ENCODE measurements at places on chromosomes 3 and 15. TPM values are rescaled to one million over a fixed set of nuclear protein-coding genes. Genes with fewer than 3 reads are reported as not detected.

Gene CYP1A1
- not detected for total RNA-seq

Gene ANKUB1
- total RNA-seq: not detected

Gene MYLK
- total RNA-seq: 117 TPM

Gene GRAMD2A
- total RNA-seq: not detected

GRCh38 chr3:5349343-5349742 is 161.8 kb downstream of the EDEM1 start:
- no peaks in the 10 kb centered on the region for H3K36me3 ChIP-seq
- H3K27ac ChIP-seq: no peak overlapping the region
- H3K27me3 ChIP-seq: no peaks in the 10 kb centered on the region
- no peak for DNase-seq

DNA sequence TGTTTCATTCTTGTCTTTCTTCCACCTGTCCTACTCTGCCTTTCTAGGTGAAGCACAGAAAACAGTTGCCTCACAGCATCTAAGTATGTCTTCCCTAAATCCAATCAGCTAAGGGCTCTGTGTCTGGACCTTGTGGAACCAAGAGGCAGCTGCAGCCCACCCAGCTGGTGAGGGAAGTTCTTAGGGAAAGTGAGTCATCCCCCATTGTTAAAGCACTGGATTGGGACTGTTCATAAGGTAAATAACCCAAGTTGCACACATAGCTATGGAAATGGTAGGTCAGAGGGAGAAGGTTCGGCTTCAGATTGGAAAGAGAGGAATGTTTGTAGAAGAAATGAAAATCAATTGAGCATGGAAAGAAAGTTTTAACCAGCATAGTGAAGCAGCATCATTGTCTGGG is 18.0 kb upstream of the ARNT2 start:
- no peaks in the 10 kb centered on the region for H3K36me3 ChIP-seq
- no peak overlapping the region for H3K27ac ChIP-seq
- peaks cover under 1% of the 10 kb centered on the region for H3K27me3 ChIP-seq
- H3K4me1 ChIP-seq: no peaks in the 10 kb centered on the region

DNA sequence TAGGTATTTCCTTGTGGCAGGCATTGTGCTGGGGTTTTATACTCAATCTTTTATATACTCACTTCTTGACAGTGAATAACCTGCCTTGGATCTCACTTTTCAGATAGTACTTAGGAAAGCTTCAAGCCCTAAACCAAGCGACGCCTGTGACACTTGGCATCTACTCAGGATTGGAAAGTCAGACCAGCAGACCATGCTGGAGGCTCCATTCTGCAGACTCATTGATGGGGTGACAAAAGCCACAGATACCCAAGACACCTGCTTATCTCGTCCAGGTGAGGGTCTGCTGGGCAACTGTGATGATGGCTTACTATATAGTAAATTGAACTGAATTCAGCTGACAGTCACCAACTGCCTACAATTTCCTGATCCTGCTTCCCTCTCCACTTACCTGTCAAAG is 79.4 kb upstream of the MRPS22 start:
- no peaks in the 10 kb centered on the region for H3K27me3 ChIP-seq
- DNase-seq: peak; percentile 21
- H3K27ac ChIP-seq: no peak overlapping the region
- H3K4me3 ChIP-seq: no peak overlapping the region

DNA sequence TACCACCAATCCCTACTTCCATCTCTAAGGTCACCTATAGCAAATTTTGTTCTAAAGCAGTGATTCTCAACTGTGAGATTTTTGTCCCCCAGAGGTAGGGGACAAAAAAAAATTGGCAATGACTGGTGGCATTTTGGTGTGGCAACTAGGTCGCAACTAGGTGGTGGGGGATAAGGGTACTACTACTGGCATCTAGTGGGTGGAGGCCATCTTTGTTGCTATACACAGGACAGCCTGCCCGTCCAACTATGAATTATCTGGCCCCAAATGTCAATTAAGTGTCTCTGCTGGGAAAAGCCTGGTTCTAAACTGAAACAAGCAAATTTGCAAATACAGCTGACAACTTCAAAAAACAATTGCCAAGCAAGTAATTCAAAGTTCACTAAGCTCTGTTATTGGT is 1.4 kb downstream of the MTMR10 start:
- H3K27me3 ChIP-seq: no peaks in the 10 kb centered on the region
- H3K4me1 ChIP-seq: peaks cover 5% of the 10 kb centered on the region
- H3K4me3 ChIP-seq: peak overlapping the region; percentile 93
- no peak overlapping the region for H3K27ac ChIP-seq
- no peak for DNase-seq

GRCh38 chr3:105572501-105572900 is 205.8 kb downstream of the ALCAM start:
- H3K4me1 ChIP-seq: no peaks in the 10 kb centered on the region
- H3K27me3 ChIP-seq: no peaks in the 10 kb centered on the region
- H3K4me3 ChIP-seq: no peak overlapping the region
- DNase-seq: no peak

- no peaks in the 10 kb centered on the region for H3K27me3 ChIP-seq
- peaks cover 12% of the 10 kb centered on the region for H3K4me1 ChIP-seq
- no peak overlapping the region for H3K4me3 ChIP-seq
- no peak for DNase-seq
Observed at GRCh38 chr3:45551214-45552010, 43.1 kb upstream of the LIMD1 start.

Gene ADPRH
- 16.5 TPM for total RNA-seq

- no peaks in the 10 kb centered on the region for H3K4me1 ChIP-seq
- no peaks in the 10 kb centered on the region for H3K27me3 ChIP-seq
Observed at GRCh38 chr15:82174471-82175235, 87.9 kb downstream of the EFL1 start.

DNA sequence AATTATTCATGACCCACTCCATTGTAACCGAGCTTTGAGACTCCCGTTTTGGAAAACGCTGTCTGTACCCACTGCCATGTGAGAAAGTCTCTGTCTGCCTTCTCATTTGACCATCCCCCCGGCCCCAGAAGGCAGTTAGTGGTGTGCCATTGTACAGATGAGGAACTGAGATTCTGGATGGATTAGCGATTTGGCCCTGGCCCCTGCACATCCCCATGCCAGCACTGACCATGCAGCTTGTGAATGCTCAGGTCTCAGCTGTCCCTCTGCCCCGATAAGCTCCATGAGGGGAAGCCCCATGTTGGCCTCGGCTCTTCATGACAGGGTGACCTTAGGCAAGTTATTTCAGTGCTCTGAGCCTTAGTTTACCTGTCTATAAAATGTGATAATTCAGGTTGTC is 153.0 kb upstream of the SMAD3 start:
- H3K4me1 ChIP-seq: no peaks in the 10 kb centered on the region
- no peaks in the 10 kb centered on the region for H3K27me3 ChIP-seq
- no peak overlapping the region for H3K4me3 ChIP-seq
- H3K36me3 ChIP-seq: no peaks in the 10 kb centered on the region
- DNase-seq: no peak

DNA sequence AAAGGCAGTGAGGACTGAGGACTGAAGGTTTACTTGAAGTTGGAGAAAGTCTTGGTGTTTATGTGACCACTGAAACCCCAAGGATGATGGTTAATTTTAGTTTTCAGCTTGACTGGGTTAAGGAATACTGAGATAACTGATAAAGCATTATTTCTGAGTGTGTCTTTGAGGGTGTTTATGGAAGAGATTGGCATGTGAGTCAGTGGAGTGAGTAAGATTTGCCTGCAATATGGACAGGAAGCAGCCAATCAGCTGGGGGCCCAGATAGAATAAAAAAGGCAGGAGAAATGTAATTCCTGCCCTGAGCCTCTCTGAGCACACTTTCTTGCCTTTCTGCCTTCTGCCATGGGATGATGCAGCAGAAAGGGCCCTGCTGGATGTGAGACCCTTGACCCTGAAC is 92.4 kb downstream of the KBTBD8 start:
- H3K36me3 ChIP-seq: no peaks in the 10 kb centered on the region
- no peaks in the 10 kb centered on the region for H3K4me1 ChIP-seq
- DNase-seq: no peak
- H3K4me3 ChIP-seq: no peak overlapping the region
- no peak overlapping the region for H3K27ac ChIP-seq

- peaks cover 59% of the 10 kb centered on the region for H3K4me1 ChIP-seq
- H3K27ac ChIP-seq: no peak overlapping the region
- no peak for DNase-seq
- no peak overlapping the region for H3K4me3 ChIP-seq
Observed at GRCh38 chr15:40275523-40275922, 7.3 kb downstream of the ANKRD63 start.

Gene CSK
- total RNA-seq: 208 TPM

- no peak overlapping the region for H3K4me3 ChIP-seq
- DNase-seq: no peak
- no peak overlapping the region for H3K27ac ChIP-seq
Observed at GRCh38 chr3:66709532-66709931, 208.7 kb upstream of the LRIG1 start.

DNA sequence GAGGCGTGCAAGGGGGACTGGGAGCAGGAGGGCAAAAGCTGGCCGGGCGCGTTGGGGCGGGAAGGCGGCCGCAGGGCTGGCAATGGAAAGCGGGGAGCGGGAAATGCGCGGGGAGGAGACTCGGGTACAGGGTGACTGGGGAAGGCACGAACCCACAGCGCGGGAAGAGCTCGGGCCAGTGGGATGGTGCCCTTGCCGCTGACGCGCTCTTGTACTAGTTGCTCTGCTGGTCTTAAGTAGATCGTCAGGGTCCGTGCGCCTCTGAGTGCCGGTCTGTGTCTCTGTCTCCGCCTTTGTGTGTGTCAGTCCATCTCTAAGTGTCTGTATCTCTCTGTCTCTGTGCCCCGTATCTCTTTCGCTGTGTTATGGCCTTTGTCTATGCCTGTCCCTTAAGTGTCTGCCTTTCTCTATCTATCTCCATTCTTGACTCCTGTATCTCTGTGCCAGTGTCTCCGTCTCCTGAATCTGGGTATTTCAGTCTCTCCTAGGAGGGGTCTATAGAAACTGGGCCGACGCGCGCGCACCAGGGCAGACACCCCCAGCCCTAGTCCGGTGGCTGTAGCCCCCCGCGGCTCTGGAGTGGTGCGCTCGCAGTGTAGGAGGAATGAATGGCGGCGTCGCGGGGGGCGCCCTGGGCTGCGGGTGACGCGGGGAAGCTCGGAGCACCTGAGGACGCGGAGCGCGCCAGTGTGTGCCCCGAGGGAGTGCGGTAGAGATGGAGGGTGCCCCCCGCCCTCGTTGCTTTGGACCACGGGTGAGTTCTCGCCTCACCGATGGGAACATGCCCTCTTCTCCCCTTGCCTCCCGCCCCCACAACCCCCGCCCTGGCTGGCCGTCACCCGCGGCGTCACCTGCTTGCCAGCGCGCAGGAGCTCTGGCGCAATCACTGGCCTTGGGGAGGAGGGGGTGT is 756 bp upstream of the CAMK2N2 start:
- peaks cover 4% of the 10 kb centered on the region for H3K36me3 ChIP-seq
- DNase-seq: no peak
- no peak overlapping the region for H3K27ac ChIP-seq
- H3K27me3 ChIP-seq: peaks cover 75% of the 10 kb centered on the region
- peaks cover 33% of the 10 kb centered on the region for H3K4me1 ChIP-seq

Gene ECE2
- total RNA-seq: not detected

Gene CELSR3
- 1.5 TPM for total RNA-seq

DNA sequence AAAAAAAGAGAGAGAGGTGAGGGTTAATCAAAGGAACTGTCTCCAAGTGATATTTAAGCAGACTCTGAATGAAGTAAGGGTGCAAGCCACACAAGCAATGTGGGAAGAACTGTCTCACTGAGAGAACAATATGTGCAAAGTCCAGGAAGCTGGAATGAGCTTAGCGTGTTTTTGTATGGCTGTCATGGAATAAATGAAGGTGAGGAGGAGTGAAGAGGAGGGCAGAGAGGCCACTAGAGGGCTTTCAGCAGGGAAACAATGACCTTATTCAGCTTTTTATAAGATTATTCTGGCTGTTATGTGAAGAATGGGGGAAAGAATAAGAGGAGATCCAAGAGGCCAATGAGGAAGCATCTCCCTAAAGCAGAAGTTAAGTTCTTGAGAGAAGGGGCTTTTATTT is 86.9 kb upstream of the COL8A1 start:
- H3K27ac ChIP-seq: no peak overlapping the region
- no peaks in the 10 kb centered on the region for H3K27me3 ChIP-seq
- H3K4me1 ChIP-seq: no peaks in the 10 kb centered on the region
- no peak for DNase-seq
- H3K36me3 ChIP-seq: no peaks in the 10 kb centered on the region

- H3K27ac ChIP-seq: no peak overlapping the region
- H3K27me3 ChIP-seq: no peaks in the 10 kb centered on the region
- H3K36me3 ChIP-seq: no peaks in the 10 kb centered on the region
- H3K4me1 ChIP-seq: peaks cover 21% of the 10 kb centered on the region
Observed at GRCh38 chr3:42511201-42511600, 8.8 kb downstream of the VIPR1 start.

Gene OXNAD1
- total RNA-seq: 17.3 TPM

Gene GOLGA6B
- total RNA-seq: not detected

DNA sequence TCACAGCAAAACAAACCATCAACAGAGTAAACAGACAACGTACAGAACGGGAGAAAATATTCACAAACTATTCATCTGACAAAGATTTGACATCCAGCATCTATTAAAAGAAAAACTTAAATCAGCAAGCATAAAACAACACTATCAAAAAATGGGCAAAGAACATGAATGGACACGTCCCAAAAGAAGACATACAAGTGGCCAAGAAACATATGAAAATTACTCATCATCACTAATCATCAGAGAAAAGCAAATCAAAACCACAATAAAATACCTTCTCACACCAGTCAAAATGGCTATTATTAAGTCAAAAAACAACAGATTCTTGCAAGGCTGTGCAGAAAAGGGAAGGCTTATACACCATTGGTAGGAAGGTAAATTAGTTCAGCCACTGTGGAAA is 13.7 kb upstream of the SERPINI2 start:
- no peak for DNase-seq
- no peak overlapping the region for H3K27ac ChIP-seq
- no peaks in the 10 kb centered on the region for H3K27me3 ChIP-seq
- H3K36me3 ChIP-seq: no peaks in the 10 kb centered on the region
- H3K4me1 ChIP-seq: no peaks in the 10 kb centered on the region

- no peak overlapping the region for H3K27ac ChIP-seq
- H3K36me3 ChIP-seq: no peaks in the 10 kb centered on the region
- H3K4me1 ChIP-seq: no peaks in the 10 kb centered on the region
- H3K27me3 ChIP-seq: no peaks in the 10 kb centered on the region
- no peak for DNase-seq
- H3K4me3 ChIP-seq: no peak overlapping the region
Observed at GRCh38 chr3:110625201-110625747, 446.3 kb upstream of the NECTIN3 start.

GRCh38 chr3:39192490-39193092 is at the start of gene XIRP1:
TSS of gene XIRP1 (minus strand) at chr3:39192595. CDS start at chr3:39189445, 3,150 bp downstream.
- no peak within 1 kb of the TSS for H3K4me3 ChIP-seq
- H3K36me3 ChIP-seq: no peaks in the 10 kb centered on the region
- peaks cover 9% of the 10 kb centered on the region for H3K27me3 ChIP-seq
- no peak within 1 kb of the TSS for H3K27ac ChIP-seq

- no peaks in the 10 kb centered on the region for H3K27me3 ChIP-seq
- H3K27ac ChIP-seq: no peak overlapping the region
- no peaks in the 10 kb centered on the region for H3K4me1 ChIP-seq
- H3K4me3 ChIP-seq: no peak overlapping the region
- no peaks in the 10 kb centered on the region for H3K36me3 ChIP-seq
Observed at GRCh38 chr3:133276594-133276993, 123.3 kb upstream of the BFSP2 start.

Gene CMTM8
- 2.2 TPM for total RNA-seq

GRCh38 chr3:196971094-196971698 is 2.6 kb upstream of the PIGZ start:
- no peaks in the 10 kb centered on the region for H3K27me3 ChIP-seq
- H3K36me3 ChIP-seq: no peaks in the 10 kb centered on the region
- H3K4me1 ChIP-seq: peaks cover 26% of the 10 kb centered on the region
- DNase-seq: no peak
- H3K4me3 ChIP-seq: no peak overlapping the region
- no peak overlapping the region for H3K27ac ChIP-seq

Gene SLC28A2
- total RNA-seq: not detected

Data from spleen (tissue), 13 donors.